ENCODE measurements at places on chromosomes 3 and 15.

DNA sequence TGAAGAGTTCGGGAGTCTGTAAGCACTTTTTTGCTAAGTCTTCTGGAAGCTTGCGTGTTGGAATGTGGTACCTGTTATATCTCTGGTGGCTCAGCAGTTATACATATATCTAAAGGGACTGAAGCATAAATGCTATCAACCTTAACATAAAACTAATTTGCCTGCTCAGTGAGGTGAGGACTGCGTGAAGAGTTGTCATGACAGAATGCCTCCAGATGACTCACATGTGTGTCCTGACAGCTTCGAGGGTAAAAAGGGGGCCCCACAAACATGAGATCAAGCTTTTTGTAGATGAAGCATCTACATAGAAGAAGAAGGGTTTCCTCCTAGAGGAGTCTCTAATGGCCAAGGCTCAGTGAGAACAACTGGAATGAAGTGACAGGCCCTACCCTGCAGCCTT is 88.8 kb upstream of the C3orf80 start:
- no peak for DNase-seq

DNA sequence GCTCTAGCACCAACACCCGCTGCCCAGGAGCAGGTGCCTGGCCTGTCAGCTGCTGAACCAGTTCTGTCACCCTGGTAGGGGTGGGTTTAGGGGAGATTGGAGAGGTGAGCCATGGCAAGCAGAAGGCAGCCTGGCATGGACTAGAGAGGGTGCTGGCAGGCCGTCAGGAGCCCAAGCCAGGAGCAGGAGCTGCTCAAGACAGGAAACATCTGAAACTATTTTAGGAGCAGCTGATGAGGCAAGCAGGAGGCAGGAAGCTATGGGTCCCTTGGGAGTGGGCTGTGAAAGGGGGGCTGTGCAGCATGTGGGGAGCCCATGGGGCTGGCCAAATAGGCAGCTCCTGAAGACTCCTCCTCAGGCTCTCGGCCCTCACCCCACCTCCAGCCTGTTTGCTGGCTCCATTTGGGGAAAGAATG is 2.3 kb downstream of the INKA1 start:
- DNase-seq: no peak

DNA sequence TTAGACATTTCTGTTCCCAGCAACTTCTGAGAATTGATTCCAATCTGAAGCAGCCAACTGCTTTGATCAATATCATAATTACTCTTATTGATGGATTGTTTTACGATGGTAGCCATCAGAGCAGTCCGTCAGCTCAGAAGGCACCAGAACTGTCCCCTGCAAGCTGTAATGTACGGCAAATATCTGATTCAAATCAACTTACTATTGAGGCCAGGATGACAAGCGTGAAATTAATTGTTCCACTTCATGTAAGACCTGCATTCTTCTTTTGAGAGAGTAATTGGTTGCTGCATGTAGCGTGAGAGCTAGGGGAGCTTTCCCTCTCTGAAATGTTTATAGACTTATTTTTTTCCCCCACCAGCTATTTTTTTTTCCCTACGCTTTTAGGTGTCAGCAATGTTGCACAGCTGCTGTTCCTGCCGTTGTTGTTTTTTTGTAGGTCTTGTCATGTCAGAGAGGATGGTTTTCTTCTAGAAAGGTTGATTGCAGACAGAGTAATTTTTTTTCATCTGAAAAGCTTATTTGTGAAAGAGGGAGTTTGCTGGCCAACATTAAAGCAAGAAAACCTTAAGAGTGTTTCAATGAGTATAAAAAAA is 134.9 kb downstream of the CACNA2D3 start:
- no peak for DNase-seq

- no peak for DNase-seq
Observed at GRCh38 chr3:178875836-178876235, 195.8 kb downstream of the ZMAT3 start.

GRCh38 chr3:27796365-27796875 is 74.3 kb upstream of the EOMES start:
- DNase-seq: no peak

GRCh38 chr3:45538641-45538986 is 55.9 kb upstream of the LIMD1 start:
- no peak for DNase-seq

DNA sequence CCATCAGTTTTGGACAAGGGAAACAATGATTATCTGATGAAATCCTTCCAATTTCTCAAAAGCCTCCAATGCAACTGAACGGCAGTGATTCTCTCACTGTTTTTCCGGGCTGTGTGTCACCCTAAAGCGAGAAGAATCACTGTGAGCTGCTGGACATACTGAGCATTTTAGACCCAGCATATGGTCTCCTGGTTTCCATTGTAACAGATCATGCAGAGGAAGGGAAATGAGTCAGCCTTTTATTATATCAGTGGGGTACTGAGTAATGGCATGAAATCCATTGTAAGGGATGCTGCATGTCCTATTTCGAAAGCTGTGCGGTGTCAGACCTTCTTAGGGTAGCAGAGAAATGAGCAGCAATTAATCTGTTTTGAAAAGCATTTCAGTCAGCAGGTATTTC is 287.1 kb downstream of the IL5RA start:
- DNase-seq: no peak

DNA sequence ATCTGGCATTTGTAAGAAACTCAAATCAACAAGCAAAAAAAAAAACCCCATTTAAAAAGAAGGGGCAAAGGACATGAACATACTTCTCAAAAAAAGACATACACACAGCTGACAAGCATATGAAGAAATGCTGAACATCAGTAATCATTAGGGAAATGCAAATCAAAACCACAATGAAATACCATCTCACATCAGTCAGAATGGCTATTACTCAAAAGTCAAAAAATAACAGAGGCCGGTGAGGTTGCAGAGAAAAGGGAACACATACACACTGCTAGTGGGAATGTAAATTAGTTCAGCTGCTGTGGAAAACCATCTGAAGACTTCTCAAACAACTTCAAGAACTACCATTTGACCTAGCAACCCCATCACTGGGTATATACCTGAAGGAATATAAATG is 199.4 kb upstream of the THBS1 start:
- DNase-seq: no peak

DNA sequence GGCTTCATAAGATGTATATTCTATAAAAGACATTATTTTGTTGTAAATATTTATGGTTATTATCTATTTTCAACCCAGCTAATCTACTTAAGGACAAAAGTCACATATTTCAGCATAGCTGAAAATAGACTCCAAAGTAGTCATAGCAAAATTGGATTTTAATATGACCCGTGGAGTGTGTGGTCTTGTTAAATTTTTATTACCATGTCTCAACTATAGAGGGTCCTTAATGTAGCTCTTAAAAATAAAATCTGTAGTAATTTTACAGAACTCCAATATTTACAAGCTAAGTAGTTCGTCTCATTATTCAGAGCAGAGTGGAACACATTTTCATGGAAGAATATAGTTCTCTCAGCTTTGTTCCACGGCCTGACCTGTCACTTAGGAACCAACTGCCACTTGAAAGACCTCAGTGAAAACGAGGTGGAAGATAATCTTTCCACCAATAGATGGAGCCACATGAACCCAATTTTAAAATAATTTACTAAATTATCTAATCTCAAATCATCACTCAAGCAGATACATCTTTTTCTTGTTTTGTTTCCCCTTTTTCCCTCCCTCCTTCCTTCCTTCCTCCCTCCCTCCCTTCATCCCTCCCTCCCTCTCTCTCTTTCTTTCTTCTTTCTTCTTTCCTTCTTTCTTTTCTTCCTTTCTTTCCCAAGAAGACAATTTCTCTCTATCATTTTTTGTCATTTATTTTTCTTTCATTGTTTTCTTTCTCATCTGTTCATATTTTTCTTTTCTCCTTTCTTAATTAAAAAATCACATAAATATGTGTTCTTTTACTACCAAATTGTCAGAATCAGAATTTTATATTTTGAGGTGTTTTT is 97.2 kb downstream of the CLDN1 start:
- DNase-seq: no peak

DNA sequence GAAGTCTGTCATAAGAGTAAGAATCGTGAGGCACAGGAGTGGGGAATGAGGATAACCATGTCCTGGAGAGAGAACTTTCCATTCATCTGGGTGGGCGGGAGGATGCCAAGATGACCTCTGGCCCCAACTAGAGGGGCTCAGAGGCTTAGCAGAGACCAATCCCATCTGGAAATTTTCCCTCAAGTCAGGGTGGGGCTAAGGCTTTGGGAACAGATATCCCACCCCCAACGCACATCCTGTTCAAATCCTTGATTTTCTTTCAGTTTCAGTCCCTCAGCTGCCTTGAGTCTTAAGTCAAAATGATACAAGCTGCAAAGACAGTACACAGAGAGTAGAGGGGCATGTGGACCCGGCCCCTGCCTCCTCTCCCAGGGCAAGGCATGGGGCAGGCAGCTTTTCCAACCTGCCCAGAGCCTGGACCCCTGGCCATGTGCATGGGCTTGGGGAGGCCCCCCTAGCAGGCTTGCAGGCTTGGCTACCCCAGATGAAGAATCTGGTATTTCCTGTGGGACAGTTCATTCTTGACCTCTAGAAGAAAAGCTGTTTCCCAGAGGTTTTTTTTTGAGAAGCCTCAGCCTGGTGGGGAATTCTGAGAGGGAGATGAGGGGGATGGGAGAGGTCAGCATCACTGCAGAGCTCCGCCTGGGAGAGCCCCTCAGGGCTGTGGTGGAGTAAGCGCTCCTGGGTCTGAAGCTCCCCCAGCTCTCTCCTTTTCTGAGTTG is 109.7 kb upstream of the HACD2 start:
- no peak for DNase-seq

DNA sequence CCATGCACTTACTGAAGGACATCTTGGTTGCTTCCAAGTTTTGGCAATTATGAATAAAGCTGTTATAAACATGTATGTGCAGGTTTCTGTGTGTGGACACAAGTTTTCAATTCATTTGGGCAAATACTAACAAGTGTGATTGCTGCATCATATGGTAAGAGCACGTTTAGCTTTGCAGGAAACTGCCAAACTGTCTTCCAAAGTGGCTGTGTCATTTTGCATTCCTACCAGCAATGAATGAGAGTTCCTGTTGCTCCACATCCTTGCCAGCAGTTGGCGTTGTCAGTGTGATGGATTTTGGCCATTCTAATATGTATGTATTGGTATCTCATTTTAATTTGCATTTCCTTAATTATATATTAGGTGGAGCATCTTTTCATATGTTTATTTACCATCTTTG is 280.1 kb downstream of the SV2B start:
- DNase-seq: no peak
